ENCODE measurements at places on chromosomes 1 and 21.

DNA sequence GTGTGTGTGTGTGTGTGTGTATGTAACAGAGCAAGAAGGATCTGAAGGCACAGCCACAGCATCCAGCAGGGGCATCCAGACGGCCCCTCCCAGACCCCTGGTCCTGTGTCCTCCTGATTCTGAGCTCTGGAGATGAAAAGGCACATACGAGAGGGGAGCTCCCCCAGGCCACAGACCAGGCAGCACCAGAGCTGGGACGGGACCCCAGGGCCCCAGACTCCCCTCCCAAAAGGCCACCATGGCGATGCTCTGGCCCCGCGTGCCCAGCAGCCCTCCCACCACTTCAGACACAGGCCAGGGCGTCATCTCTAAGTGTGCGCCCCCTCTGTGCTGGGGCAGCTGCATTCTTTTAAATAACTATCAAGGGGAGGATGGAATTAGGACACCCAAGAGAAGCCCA is 245.8 kb downstream of the MATN1 start:
- no peak for DNase-seq

GRCh38 chr21:45154511-45155508 is 80.4 kb downstream of the ADARB1 start:
- DNase-seq, result peak; percentile 36

DNA sequence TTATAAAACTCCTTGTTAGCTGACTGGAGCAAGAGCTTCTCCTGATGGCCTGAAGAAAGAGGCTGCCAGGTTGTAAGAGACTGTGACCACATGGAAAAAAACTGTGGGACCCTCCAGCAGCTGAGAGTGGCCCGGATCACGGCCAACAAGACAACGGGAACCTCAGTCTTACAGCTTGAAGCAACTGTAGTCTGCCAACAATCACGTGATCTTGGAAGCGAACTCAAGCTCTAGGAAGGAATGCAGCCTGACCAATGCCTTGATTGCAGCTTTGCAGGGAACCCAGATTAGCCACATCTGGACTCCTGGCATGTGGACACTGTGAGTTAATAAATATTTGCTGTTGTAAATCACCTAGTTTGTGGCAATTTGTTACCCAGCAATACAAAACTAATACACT is 442.6 kb upstream of the PRMT6 start:
- DNase-seq, result no peak

GRCh38 chr1:22745669-22746585 is 35.3 kb downstream of the EPHB2 start:
- DNase-seq, result no peak

DNA sequence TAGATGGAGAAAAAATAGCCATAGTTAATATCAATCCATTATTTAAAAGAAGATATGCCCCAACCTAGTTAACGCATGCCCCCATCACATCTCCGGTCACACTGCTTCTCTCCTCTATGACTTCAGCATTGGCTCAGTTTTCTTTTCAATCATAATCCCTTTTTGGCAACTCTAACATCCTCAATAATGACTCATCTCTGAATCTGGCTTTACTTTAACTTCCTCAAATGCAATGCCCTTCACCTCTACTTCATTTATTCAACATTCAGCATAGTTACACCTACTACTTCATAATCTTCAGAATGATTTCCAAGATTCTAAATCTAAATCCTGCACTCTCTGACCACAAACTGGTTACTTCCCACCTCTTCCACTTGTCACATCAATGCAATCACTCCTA is 417.3 kb downstream of the USH2A start:
- DNase-seq, result no peak

- DNase-seq, result no peak
These were observed 235.2 kb downstream of the FGGY start for GRCh38 chr1:59532102-59532501.

- DNase-seq, result peak; percentile 24
These were observed 507 bp downstream of the AK5 start for GRCh38 chr1:77282187-77282865.

GRCh38 chr21:40635391-40635790 is 211.6 kb downstream of the DSCAM start:
- DNase-seq, result no peak

DNA sequence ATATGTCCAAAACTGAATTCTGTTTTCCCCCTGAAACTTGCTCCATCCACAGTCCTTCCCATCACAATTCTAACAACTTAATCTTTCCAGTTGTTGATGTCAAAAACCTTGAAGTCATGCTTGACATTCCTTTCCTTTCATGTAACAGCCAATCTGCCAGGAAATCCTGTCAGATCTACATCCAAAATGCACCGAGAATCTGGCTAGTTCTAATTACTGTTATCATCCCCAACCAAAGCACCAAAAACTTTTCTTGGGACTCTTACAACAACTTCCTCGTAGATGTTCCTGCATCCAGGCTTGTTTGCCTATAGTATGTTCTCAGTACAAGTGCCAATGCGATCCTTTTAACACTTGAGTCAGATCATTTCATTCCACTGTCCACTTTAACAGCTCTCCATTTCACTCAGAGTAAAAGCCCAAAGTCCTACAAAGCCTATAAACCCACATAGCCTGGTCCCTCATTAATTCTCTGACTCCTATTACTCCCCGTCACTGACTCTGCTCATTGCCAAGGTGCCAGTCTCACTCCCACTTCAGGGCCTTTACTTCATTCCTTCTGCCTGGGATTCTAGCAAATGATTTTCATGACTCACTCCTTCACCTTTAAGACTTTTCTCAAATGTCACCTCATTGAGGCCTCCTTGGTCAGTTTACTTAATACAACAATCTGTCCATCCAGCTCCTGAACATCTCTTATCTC is 493.2 kb upstream of the NFIA start:
- DNase-seq, result peak; percentile 36

- peak; percentile 91 for DNase-seq
These were observed 1.5 kb downstream of the TRIM62 start for GRCh38 chr1:33180226-33180910.

DNA sequence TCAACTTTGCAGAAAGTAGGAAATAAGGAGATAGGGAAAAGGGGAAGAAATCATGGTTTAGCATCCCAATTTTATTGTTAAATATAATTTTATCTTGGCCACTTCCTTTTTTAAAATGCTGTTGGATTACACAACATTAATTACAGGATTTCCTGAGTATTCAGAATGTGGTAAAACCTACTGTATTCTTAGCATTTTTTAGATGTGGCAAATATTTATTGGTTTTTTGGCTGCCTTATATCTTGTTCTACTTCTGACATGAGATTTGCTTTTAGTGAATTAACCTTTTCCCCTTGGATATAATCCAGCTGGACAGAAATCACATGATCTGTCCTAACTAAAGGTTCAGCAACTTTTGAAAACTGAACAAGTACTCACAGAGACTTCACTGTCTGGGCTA is 104.9 kb downstream of the PTGS2 start:
- peak; percentile 15 for DNase-seq

GRCh38 chr1:63322944-63323864 is 837 bp downstream of the FOXD3 start:
- no peak for DNase-seq

DNA sequence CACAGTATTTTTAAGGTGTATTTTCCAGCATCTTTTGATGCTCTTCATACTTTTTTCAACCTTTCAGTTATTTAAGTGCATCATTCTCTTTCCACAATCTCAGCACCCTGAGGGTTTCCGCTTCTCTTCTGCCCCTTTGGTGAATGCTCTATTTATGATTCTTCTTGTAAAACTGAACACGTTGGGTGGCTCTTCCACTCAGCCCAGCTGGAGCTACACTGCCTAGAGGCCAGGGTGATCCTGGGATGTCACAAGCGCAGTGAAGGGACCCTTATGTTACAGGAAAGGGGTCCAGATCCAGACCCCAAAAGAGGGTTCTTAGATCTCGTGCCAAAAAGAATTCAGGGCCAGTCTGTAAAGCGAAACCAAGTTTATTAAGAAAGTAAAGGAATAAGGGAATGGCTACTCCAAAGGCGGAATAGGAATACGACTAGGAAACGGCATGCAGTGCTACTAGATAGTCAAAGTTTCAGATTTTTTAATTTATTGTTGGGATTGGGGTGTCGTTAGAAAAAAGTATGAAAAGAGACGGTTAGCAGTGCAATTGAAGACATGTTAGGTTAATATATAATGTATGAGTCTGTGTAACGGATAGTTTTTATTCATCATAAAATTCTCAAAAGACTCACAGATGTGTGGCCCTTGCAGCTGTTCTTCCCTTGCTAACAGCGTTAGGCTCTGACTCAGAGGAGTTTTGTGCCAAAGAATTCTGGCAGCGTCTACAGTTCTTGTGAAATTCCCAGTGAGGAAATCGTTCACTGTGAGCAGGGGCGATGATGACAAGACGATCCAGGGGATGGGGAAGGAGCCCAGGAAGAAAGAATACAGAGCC is 14.4 kb upstream of the ERVH48-1 start:
- peak; percentile 100 for DNase-seq

- DNase-seq, result no peak
These were observed 185.1 kb upstream of the LMO4 start for GRCh38 chr1:87143413-87144135.

DNA sequence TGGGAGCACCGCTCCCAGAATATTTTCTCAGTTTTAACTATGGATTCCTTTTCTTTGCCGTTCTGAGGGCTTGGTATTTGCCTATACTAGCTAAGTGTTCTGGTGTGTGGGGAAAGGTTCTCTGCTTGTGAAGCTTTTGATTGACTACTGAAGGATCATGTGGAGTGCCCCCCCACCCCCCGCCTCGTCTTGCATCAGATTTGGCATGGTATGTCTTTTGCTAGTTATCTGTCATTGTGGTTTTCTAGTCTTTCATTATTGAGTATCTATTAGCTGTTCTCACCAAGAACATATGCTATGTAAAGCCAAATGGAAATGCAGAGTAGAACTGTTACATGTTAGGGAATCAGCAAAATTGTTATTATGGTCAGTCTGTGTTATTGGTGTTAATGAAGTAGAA is 58.3 kb downstream of the MACF1 start:
- no peak for DNase-seq

GRCh38 chr1:184672013-184672726 is 82.5 kb downstream of the EDEM3 start:
- no peak for DNase-seq

GRCh38 chr21:28773036-28773435 is 219.6 kb downstream of the LTN1 start:
- no peak for DNase-seq

GRCh38 chr1:218573925-218574324 is 228.8 kb downstream of the TGFB2 start:
- DNase-seq, result no peak

GRCh38 chr21:41201385-41201784 is 33.4 kb downstream of the BACE2 start:
- no peak for DNase-seq

GRCh38 chr1:33494929-33495328 is 22.5 kb downstream of the ZSCAN20 start:
- no peak for DNase-seq

DNA sequence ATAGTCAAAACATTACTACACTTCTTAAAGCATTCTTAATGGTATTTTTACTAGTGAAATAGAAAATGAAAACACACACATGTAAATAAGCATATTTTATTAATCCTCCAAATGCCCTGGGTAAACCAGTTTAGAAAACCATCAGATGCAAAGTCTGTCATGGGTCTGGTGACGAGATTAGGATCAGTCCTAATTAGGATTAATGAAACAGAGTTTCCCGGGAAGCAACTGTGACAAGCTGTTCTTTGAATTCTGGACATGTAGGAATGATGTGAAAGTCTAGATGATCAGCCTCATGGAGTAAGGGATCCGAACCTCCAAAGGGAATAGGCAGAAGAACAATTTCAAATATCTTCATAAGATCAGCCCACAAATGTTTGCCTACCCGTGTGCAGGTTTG is 250.2 kb downstream of the KIF26B start:
- DNase-seq, result no peak

DNA sequence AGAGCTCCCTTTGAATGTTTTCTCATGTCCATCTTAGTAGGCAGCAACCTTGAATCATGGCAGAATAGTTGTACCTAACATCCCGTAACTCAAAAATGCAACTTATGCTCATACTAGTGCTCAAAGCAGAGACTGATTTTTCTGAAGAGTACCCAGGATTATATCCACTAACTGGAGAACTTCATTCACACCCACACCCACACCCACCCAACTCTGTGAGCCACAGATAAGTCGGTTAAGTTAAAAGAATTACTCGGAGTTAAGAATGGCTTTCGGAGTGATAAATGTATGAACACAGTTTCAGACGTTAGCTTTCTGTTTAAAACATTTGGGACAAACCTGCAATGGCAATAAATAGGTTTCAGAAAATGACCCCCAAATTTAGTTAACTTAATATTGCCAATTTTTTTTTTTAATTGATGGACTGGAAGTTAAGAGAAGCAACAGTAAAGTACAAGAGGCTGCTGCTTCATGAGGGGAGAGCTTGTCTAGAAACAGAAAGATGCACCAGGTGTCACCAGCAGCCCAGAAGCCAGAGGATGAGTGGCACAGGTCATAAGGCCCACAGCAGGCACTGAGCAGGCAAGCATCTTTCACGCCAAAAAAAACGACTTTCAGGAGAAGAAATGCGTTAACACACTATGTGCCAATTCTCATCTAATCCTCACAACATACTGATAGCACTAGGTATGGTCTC is 48.4 kb upstream of the C1orf198 start:
- DNase-seq, result no peak

Measured in lung (tissue), 17 donors.